ENCODE measurements at places on chromosomes 16 and 17. TPM values are rescaled to one million over a fixed set of nuclear protein-coding genes. Genes with fewer than 3 reads are reported as not detected.

GRCh38 chr17:29642171-29642611 is 19.5 kb upstream of the CORO6 start:
- peaks cover 78% of the 10 kb centered on the region for H3K4me1 ChIP-seq
- H3K27ac ChIP-seq: no peak overlapping the region
- no peaks in the 10 kb centered on the region for H3K36me3 ChIP-seq
- DNase-seq: no peak
- no peak overlapping the region for H3K4me3 ChIP-seq

DNA sequence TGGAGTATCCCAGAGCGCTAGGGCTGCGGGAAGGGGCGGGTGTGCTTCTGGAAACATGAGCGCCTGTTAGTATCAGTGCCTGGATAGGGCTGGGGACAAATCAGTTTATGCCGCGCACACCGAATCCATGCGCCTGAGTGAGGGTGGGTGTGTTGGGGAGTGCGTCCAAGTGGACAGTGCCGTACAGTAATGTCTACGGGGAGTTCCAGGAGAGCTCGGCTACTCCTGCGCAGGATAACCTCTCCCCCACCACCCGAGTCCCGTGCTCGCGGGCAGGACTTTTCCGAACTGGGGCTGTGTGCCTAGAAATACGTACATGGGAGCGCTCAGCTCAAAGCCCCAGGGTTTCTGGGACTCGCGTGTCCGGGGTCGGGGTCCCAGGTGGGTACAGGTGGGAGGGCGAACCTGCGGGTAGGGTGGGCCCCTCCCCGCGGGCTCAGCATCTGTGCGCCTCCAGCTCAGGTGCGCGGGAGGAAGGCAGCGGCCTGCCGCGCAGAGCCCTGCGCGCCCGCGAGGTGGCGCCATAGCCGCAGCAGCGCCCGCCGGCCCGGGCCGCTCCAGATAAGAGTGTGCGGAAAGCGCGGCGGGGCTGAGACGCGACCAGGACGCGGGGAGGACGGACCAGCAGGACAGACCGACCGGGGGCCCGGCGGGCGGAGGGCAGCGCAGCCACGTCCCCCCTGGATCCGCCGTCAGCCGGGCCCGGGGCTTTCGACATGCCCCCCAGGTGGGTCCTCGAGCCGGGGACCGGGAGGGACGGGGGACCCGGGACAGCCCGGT is at the start of gene HIC1:
Gene HIC1, plus strand, starts transcription at position 592 of the 780 bp plus-strand sequence. CDS start 1,588 bp downstream, outside the sequence.
- peak within 1 kb of the TSS; percentile 82 for H3K4me3 ChIP-seq
- no peak for DNase-seq
- no peaks in the 10 kb centered on the region for H3K36me3 ChIP-seq
- no peaks in the 10 kb centered on the region for H3K27me3 ChIP-seq
- H3K4me1 ChIP-seq: peaks cover 36% of the 10 kb centered on the region
- peak within 1 kb of the TSS; percentile 61 for H3K27ac ChIP-seq

The ADCY7 gene
- total RNA-seq: 35.9 TPM

DNA sequence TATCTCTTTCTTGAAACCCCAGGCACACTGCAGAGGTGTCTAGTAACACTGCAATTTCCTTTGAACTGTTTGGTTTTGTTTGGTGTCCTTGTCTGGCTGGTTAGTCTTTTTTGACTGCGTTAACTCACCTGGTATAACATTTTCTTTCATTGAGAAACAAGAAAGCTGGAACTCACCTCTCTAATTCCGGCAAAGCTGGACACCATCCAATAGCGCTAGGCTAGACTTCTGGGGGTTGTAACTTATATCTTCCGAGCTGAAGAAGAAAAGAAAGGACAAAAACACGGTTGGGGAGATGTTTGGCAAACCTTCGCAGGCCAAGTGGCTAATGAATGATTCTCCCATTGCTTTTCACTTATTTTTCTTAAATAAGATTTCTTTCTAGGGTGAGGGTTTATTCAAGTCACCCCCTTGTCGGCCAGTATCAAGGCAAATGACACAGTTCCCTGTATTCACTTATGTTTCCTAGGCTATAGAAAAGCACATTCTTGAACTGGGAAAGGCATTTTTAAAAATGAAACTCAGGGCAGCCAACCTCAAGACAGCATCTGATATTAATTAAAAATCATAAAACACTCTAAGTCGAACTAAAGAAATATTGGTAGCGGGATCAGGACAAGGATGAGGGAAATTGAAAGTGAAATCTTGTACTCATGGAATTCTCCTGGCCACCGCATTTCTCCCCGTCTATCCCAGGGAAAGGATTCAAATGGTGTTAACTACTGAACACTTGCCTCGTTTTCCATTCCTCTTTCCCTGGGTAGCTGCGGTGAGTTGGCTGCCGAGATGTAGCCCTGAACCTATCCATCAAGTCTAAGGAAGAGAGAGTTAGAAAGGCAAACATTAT is 95.9 kb upstream of the ZFHX3 start:
- DNase-seq: no peak
- peaks cover 13% of the 10 kb centered on the region for H3K4me1 ChIP-seq
- no peaks in the 10 kb centered on the region for H3K27me3 ChIP-seq
- peak overlapping the region; percentile 68 for H3K4me3 ChIP-seq
- H3K27ac ChIP-seq: peak overlapping the region; percentile 73

DNA sequence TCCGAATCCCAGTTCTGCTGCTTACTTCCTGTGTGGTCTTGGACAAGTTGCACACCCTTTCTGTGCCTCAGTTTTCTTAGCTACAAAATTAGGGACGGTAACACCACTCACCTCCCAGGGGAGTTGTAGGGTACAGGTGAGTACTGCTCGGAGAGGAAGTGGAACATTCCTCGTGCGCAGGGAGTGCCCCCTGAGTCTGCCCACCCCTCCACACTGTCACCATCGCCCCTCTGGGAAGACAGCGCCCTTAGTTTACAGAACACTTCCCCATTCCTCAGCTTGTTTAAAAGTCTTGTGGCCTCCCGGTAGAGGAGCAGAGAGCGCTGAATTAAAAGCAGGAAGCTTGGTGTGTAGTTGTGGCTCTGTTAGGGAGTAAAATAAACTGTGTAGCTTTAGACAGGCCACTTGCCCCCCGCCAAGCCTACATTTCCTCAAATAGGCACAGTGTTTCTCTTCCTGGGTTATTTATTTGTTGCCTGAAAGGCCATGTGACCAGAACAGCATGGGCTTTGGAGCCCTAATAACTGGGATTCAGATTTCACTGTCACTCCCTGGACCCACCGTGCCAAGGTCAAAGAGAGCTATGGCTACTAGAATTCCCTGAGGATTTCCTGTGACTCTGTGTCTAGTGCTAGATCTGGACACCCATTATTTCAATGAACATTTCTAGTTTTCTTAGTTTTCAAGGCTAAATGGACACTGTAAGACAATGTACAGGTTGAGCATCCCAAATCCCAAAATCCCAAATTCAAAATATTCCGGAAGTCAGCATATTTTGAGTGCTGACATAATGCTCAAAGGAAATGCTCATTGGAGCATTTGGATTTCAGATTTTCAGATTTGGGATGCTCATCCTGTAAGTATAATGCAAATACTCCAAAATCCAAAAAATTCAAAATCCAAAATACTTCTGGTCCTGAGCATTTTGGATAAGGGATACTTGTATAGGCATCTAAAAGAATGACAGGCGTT is 372.5 kb downstream of the SNX29 start:
- H3K36me3 ChIP-seq: no peaks in the 10 kb centered on the region
- H3K4me1 ChIP-seq: no peaks in the 10 kb centered on the region
- H3K4me3 ChIP-seq: no peak overlapping the region
- no peaks in the 10 kb centered on the region for H3K27me3 ChIP-seq

GRCh38 chr16:35797811-35798210 is 2338.4 kb downstream of the TP53TG3F start:
- no peaks in the 10 kb centered on the region for H3K4me1 ChIP-seq
- no peaks in the 10 kb centered on the region for H3K36me3 ChIP-seq
- DNase-seq: no peak
- no peaks in the 10 kb centered on the region for H3K27me3 ChIP-seq
- H3K4me3 ChIP-seq: no peak overlapping the region
- no peak overlapping the region for H3K27ac ChIP-seq

The SHISA6 gene
- total RNA-seq: under 0.01 TPM

- H3K27ac ChIP-seq: peak overlapping the region; percentile 36
- no peak overlapping the region for H3K4me3 ChIP-seq
- H3K4me1 ChIP-seq: no peaks in the 10 kb centered on the region
- no peak for DNase-seq
Observed at GRCh38 chr17:33169580-33170285, 123.4 kb downstream of the ASIC2 start.

The TCAP gene
- total RNA-seq: 16.9 TPM

- no peak for DNase-seq
- H3K27me3 ChIP-seq: no peaks in the 10 kb centered on the region
- H3K4me1 ChIP-seq: peaks cover 5% of the 10 kb centered on the region
- H3K36me3 ChIP-seq: peaks cover 22% of the 10 kb centered on the region
- no peak overlapping the region for H3K4me3 ChIP-seq
- no peak overlapping the region for H3K27ac ChIP-seq
Observed at GRCh38 chr17:63635787-63636186, 13.6 kb downstream of the MAP3K3 start.

GRCh38 chr16:71807905-71808592 is 585 bp downstream of the AP1G1 start:
- DNase-seq: no peak
- peak overlapping the region; percentile 99 for H3K27ac ChIP-seq
- no peaks in the 10 kb centered on the region for H3K27me3 ChIP-seq
- peaks cover 32% of the 10 kb centered on the region for H3K4me1 ChIP-seq

DNA sequence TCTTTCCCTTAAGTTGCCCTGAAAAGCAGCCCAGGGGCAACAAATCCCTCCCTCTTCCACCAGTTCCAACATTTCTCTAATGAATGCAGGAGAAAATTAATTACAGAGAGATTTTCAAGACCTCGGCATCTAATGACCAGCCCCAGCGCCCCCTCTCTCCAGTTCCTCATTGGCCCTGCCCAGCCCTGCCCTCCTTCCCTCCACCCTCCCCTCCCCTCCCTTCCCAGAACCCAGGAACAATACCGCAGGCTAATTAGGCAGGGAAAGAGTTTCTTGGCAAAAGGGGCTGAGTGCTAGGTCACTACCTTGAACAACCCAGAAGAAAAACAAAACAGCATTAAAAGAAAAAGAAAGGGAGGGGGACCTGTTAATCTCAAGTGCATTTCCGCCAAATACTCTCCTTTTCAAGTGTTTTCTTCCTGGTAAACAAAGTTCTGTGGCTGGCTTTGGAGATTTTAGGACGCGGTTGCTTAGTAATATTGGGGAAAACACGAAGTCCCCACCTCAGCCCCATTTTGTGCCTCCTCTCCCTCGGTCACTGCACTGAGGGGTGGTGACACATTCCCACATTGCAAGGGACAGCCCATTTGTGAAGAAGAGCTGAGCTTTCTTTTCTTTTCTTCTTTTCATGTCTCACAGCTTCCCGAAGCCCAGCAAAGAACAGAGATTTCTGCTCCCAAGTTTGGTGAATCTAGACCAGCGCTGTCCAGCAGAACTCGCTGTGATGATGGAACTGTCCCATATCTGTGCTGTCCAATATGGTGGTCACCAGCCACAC is 215.4 kb downstream of the SOX9 start:
- H3K27me3 ChIP-seq: no peaks in the 10 kb centered on the region
- no peak overlapping the region for H3K27ac ChIP-seq
- no peak for DNase-seq
- peaks cover 4% of the 10 kb centered on the region for H3K4me1 ChIP-seq
- H3K4me3 ChIP-seq: no peak overlapping the region

DNA sequence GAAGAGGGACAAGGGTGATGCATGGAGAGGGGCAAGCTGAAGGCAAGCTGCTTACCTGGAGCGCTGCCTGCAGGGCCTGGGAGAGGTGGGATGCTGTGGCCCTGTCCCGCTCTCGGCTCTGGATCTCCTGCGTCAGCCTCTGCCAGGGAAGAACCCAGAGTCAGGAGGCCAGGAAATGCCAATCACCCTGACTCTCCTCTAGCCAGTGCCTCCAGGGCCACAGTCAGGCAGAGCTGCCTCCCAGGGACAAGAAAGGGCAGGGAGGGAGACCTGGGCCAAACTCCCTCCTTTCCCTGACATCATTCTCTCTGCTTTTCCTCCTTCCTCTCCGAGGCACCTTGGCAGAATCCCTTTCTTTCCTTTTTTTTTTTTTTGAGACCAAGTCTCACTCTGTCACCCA is 11.3 kb downstream of the CDK3 start:
- no peak overlapping the region for H3K4me3 ChIP-seq
- no peak for DNase-seq
- no peaks in the 10 kb centered on the region for H3K4me1 ChIP-seq

DNA sequence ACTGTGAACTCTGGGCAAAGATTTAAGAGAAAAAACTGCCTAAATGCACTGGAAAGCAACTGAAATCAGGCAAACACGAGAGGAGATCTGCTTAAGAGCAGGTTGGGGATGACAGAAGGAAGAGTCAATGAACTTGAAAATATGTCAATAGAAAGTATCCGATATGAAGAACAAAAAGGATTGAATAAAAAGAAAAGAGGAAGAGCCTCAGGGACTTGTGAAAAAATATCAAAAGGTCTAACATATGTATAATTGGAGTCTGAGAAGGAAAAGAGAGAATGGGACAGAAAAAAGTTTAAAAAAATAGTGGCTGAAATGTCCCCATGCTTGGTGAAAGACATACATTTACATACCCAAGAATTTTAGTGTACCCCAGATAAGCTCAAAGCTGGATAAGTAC is 195.5 kb downstream of the COPRS start:
- no peak overlapping the region for H3K27ac ChIP-seq
- DNase-seq: no peak
- H3K36me3 ChIP-seq: no peaks in the 10 kb centered on the region
- no peak overlapping the region for H3K4me3 ChIP-seq
- no peaks in the 10 kb centered on the region for H3K4me1 ChIP-seq

- H3K36me3 ChIP-seq: no peaks in the 10 kb centered on the region
- peak overlapping the region; percentile 50 for H3K4me3 ChIP-seq
- H3K4me1 ChIP-seq: no peaks in the 10 kb centered on the region
Observed at GRCh38 chr17:74356646-74357465, 4.8 kb downstream of the BTBD17 start.

DNA sequence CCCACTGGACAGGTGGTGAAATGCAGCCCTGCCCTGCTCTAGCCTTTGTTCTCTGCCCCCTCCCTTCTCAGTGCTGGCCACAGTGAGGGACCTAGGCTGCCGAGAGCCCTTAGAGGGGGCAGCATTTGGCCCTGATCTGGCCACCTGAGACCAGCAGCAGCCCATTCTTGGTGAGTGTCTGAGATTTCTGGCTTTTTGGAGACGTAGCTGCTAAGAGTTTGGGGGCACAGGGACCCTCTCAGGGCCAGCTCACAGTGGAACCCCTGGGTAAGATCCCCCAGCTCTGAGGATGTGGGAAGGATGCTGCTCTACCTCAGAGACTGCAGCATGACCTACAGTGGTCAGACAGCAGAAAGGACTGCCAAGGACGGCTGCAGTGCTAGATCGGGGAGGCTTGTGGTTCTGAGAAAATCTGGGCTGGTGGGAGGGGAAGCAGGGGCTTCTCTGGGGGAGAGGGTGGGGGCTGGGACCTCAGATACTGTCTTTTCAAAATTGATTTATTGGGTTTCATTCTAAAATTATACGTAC is 13.3 kb downstream of the GRB7 start:
- no peak overlapping the region for H3K27ac ChIP-seq
- no peaks in the 10 kb centered on the region for H3K36me3 ChIP-seq
- DNase-seq: no peak
- H3K27me3 ChIP-seq: no peaks in the 10 kb centered on the region
- H3K4me1 ChIP-seq: peaks cover 6% of the 10 kb centered on the region

Measured in thoracic aorta (tissue), 2 donors.